ENCODE measurements at places on chromosomes 12 and 14.

GRCh38 chr12:53476769-53477209 is 22.5 kb downstream of the MAP3K12 start:
- DNase-seq, result no peak

GRCh38 chr12:116320791-116321217 is 43.3 kb upstream of the MED13L start:
- DNase-seq, result no peak

- DNase-seq, result no peak
These were observed 95.5 kb upstream of the PDE3A start for GRCh38 chr12:20272801-20273200.

DNA sequence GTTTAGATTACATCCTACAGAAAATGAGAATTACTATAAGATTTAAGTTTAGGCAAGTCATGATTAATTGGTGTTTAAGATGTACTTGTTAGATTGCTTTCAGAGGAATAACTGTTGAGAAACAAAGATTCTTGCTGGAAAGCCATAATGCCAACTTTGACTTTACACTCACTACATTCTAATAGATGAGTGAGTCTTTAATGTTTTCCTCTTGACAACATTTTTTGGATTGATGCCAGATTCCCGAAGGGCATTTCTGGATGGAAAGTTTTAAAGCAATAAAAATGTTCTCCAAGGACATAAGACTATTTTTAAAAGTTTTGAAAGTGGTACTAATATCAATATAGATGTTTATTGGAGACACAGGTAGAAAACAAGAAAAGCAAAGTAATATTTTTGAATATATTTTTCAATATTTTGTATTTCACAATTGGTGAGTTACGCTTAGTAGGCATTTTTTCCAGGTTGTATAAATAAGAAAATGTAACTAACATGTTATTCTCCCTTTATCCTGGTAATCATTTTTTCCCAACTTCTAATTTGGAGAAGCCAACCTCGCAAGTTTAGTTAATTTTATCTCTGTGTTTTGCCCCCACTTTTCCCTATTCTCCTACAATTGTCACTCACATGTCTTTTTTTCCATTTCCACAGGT is 307.3 kb downstream of the CEP128 start:
- DNase-seq, result no peak

GRCh38 chr12:84056-84455 is 17.5 kb downstream of the IQSEC3 start:
- no peak for DNase-seq

GRCh38 chr12:968545-968944 is 19.1 kb upstream of the RAD52 start:
- DNase-seq, result no peak

DNA sequence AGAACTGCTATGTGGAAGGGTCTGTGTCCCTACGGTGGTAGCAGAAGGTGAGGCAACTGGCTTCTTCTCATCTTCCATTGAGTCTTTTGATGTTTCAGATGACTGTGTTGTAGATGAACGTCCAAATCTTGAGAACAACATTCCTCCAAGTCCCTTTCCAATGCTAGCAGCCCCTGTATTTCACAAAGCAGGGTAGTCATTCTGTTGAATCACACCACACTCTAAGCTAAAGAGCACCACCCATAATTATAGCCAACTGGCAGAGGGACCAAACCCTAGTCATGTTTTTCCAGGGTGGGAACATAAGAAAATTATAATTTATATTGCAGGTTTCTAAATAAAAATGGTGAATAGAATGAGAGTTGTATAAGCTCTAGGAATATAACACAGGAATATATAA is 98.7 kb downstream of the DDHD1 start:
- no peak for DNase-seq

GRCh38 chr12:19277711-19278110 is 148.2 kb downstream of the PLEKHA5 start:
- DNase-seq, result no peak

GRCh38 chr12:111981987-111982386 is 31.0 kb downstream of the TMEM116 start:
- DNase-seq, result no peak

- DNase-seq, result no peak
These were observed 59.5 kb upstream of the RNU6-7 start for GRCh38 chr14:32142341-32142740.

DNA sequence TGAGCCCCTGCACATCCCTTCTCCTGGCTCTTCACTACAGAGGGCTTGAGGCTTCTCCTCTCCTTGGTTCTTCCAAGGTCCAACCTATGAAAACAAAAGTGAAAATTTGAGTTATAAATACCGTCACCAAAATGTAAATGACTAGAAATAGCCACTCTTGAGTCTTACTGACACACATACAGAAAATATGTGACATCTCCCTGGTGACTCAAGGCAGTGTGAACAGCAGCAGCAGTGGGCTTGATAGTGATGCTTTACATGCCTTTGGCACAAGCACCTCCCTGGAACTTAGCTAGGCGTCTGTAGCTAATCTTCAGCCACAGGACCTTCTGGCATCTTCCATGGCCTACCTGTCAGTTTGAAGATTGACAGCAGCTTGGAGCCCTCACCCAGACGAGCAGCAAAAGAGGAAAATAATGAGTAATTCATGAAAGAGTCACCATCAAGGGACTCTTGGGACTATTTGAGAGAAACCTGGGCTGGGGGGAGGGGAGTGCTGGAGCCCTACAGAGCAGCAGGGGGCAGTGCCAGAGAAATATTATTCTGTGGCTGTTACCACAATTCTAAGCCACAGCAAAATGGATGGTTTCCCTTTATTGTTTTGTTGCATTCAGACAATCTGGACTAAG is 158.0 kb downstream of the KCNK10 start:
- no peak for DNase-seq

GRCh38 chr12:13606290-13606689 is 375.1 kb downstream of the GRIN2B start:
- no peak for DNase-seq

- DNase-seq, result no peak
These were observed 344.5 kb downstream of the ZFP36L1 start for GRCh38 chr14:68448252-68448902.

DNA sequence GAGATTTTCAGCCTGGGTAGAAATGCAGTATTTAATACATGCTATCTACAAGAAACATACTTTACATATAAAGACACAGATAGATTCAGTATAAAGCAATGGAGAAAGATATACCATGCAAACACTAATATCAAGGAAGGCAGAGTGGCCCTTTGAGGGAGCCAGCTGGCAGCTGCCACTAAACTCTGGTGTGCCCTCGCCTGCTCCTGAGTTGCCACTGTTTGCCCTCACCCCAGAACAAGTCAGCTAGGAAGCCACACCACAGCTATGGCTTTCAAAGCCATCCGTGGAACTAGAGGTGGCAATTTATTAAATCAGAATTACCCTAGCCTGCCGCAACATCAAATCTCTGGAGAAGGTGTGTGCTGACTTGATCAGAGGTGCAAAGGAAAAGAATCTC is 18.3 kb downstream of the PXN start:
- no peak for DNase-seq

DNA sequence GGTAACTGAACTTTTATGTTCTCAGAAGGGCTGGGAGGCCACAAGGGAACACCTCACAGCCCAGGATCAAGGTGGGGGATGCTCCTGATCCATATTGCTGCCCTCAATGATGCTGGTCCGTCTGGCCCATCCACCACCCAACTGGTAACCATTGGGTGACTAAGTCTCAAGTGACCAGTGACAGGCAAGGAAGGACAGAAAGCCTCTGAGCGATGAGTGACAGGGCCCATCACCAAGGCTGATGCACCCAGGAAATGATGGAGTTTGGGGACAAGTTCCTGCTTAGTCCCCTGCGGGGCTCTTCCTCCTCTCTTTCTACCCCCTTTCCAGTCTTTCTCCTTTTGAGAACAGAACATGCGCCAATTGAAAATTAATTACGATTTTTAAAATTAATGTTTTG is 2.6 kb upstream of the MMP19 start:
- no peak for DNase-seq

DNA sequence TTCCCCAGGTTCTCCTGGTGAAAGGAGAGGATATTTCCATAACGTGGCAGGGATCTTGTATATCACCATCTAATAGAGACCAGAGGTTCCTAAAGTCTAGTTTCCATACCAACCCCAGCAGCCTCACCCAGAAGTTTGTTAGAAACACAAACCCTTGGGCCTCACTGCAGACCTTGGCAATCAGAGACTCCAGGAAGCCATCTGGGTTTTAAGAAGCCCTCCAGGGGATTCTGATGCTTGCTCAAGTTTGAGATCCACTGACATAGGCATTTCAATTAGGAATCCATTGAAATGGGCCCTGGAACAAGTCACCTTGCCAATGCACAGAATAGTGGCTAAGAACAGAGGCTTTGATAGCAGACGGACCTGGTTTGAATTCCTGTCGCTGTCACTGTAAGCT is 2.2 kb upstream of the CMKLR1 start:
- DNase-seq, result no peak

DNA sequence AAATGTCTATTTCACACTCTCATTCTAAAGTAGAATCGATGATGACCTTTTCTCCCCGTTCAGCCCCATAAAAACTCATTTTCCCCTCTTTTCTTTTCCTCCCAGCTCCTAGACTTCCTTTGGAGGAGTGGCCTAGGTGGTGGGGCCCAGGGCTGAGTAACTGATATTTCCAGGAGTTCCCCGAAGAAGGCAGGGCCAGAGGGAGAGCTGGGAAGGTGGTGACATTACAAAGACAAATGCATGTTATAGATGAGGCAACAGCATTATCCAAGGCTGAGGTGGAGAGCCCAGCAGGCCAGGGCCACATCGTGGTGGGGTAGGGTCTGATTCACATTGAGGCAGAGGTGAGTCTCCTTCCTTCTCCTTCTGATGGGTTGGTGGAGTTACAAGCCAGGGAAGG is 22.2 kb upstream of the HDAC7 start:
- no peak for DNase-seq

DNA sequence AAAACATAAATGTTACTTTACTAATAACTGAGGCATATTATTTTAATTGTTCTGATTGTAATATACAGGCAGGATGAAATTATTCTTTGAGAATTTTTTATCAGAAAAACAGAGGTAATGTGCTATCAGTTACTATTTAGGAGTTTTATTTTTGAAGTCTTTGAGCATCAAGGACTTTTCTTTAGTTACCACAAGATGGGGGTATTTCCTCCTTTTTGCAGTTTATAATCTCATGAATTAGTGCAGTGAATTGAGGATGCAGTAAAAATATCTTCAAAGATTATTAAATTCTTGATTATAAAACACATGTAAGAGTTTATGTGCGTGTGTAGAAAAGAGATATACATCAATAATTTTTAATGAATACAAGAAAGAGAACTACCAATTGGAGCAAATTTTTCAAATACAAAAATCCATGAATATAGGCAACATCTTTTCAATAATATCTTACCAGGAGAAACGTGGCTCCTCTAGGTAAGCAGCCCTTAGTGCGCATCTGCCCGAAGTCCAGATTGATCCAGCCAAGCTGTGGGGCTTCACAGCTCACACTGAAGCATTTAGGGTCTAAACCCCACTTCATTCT is 71.6 kb downstream of the ERGIC2 start:
- no peak for DNase-seq

GRCh38 chr12:115932066-115932465 is 345.4 kb downstream of the MED13L start:
- DNase-seq, result no peak

GRCh38 chr14:99990268-99991170 is 74.7 kb upstream of the EVL start:
- DNase-seq, result no peak

- DNase-seq, result no peak
These were observed 10.4 kb downstream of the TECPR2 start for GRCh38 chr14:102373110-102373509.
